ENCODE measurements at places on chromosomes 5 and 9. TPM values are rescaled to one million over a fixed set of nuclear protein-coding genes. Genes with fewer than 3 reads are reported as not detected.

Gene SLC34A3
- total RNA-seq = not detected

Gene FOXD4
- 0.23 TPM for total RNA-seq

Gene PCDHGA5
- 0.67 TPM for total RNA-seq

Gene CCL21
- not detected for total RNA-seq

Gene ACTBL2
- not detected for total RNA-seq

Gene PIP5KL1
- total RNA-seq = 7.8 TPM

Gene C5orf24
- total RNA-seq = 51.7 TPM

Gene EIF4E1B
- not detected for total RNA-seq

Gene PCDHB12
- total RNA-seq = 0.44 TPM

Gene RXRA
- total RNA-seq = 31.6 TPM

Gene CACFD1
- total RNA-seq = 13.9 TPM

DNA sequence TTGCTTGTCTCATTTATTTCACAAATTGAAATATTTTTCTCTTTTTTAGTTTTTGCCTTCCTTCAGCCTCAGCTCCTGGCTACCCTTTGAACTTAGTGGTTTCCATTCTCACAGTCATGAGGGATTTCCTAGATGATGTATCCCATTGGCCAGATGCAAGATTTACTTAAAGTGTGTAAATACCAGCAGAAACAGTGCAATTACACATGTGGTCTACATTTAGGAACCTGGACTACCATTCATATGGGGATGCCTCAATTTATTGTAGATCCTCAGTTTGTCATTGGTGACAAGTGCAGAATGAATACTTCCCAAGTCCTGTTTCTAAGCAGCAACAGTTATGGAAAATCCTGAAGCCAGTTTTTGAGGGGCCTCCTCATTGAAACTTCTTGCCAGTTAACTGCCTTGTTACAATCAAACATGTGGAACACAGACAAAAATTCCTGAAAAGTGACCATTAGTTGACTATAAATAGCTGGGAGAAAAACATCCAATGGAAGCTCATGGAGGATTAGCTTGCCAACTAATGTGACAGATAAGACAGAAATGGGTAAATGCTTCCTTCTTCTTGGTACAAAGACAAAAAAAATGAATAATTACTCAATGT lies 113.6 kb upstream of the FER start:
- no peaks in the 10 kb centered on the region for H3K4me1 ChIP-seq
- H3K27ac ChIP-seq = no peak overlapping the region
- H3K4me3 ChIP-seq = no peak overlapping the region

- DNase-seq = no peak
- H3K27ac ChIP-seq = no peak overlapping the region
- no peak overlapping the region for H3K4me3 ChIP-seq
- H3K4me1 ChIP-seq = no peaks in the 10 kb centered on the region
Observed at GRCh38 chr5:79982136-79982535, 8.9 kb downstream of the MTX3 start.

GRCh38 chr5:96054311-96055030 lies 92.8 kb upstream of the ELL2 start:
- H3K27me3 ChIP-seq = no peaks in the 10 kb centered on the region
- no peak for DNase-seq
- H3K36me3 ChIP-seq = no peaks in the 10 kb centered on the region
- H3K27ac ChIP-seq = peak overlapping the region; percentile 42

DNA sequence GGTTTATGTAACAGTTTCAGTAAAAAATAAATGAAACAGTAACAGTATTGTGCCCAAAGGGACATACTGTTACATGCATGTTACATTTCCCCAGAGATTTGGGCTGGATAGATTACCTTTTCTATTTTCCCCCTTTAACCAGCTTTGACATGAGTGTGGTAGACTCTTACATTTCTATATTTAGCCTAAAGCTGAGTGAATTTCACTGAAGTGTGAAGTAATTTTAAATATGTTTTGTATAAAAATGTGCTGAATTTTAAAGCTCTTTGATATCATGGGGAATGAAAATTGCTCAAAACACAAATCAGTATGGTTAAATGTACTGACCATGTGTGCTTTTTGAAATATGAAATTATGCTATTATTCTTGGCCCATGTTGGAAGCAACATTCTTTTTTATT lies 122.3 kb upstream of the CDH10 start:
- no peaks in the 10 kb centered on the region for H3K4me1 ChIP-seq
- no peaks in the 10 kb centered on the region for H3K36me3 ChIP-seq
- no peak overlapping the region for H3K4me3 ChIP-seq
- H3K27ac ChIP-seq = no peak overlapping the region
- no peaks in the 10 kb centered on the region for H3K27me3 ChIP-seq
- DNase-seq = no peak

- no peak overlapping the region for H3K4me3 ChIP-seq
- peaks cover 5% of the 10 kb centered on the region for H3K4me1 ChIP-seq
- no peak for DNase-seq
- no peaks in the 10 kb centered on the region for H3K27me3 ChIP-seq
- H3K36me3 ChIP-seq = peaks cover 11% of the 10 kb centered on the region
Observed at GRCh38 chr5:95563367-95563766, 8.5 kb downstream of the ARSK start.

- H3K27me3 ChIP-seq = no peaks in the 10 kb centered on the region
- no peak overlapping the region for H3K27ac ChIP-seq
- no peaks in the 10 kb centered on the region for H3K36me3 ChIP-seq
- DNase-seq = no peak
- H3K4me1 ChIP-seq = no peaks in the 10 kb centered on the region
Observed at GRCh38 chr9:9173264-9173663, 1373.7 kb upstream of the DMAC1 start.

DNA sequence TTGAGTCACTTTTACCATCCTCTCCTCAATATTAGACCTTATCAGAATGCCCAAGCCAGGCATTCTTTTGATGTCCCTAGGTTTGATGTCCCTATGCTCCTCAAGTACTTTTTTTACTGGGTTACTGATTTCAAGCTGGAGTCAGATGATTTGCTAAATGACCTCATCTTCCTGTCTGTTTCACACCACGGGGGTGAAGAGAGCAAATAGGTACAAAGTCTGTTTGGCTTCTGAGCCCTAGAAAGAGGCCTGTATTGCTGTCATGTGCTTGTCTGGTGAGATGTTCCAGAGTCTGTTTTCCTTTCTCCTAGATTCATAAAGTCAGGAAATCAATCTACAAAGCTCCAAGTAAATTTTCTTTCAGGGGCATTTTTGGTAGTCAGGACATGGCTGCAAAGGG lies 12.7 kb upstream of the DAB2 start:
- H3K4me3 ChIP-seq = no peak overlapping the region
- H3K36me3 ChIP-seq = no peaks in the 10 kb centered on the region
- peaks cover 5% of the 10 kb centered on the region for H3K27me3 ChIP-seq
- no peaks in the 10 kb centered on the region for H3K4me1 ChIP-seq

- H3K27me3 ChIP-seq = no peaks in the 10 kb centered on the region
- peaks cover 3% of the 10 kb centered on the region for H3K36me3 ChIP-seq
- DNase-seq = no peak
- H3K4me1 ChIP-seq = peaks cover 27% of the 10 kb centered on the region
Observed at GRCh38 chr5:72242796-72243475, 77.1 kb downstream of the MRPS27 start.

GRCh38 chr5:20231040-20231439 lies 243.0 kb upstream of the CDH18 start:
- H3K27ac ChIP-seq = no peak overlapping the region
- H3K27me3 ChIP-seq = no peaks in the 10 kb centered on the region
- H3K36me3 ChIP-seq = no peaks in the 10 kb centered on the region
- no peak for DNase-seq
- H3K4me3 ChIP-seq = no peak overlapping the region

DNA sequence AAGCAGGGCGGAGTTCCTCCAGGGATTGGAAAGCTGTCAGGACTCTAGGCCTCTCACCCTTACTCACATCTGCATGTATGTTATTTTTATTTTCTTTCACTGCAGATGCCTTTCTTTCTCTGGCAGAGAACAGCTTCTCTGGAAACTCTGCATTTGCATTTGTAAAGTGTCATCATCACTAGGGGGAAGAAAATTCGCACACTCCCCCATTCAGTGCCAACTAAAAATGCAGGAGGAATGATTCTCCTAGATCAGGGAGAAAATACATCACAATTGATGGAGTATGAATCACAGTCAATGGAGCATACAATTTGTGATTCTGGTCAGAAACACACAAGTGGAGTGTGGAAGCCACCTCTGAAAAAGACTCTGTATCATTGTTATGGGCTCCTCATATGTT lies 351.4 kb upstream of the FTMT start:
- H3K4me3 ChIP-seq = no peak overlapping the region
- H3K27ac ChIP-seq = no peak overlapping the region
- H3K4me1 ChIP-seq = no peaks in the 10 kb centered on the region
- H3K36me3 ChIP-seq = no peaks in the 10 kb centered on the region

GRCh38 chr5:38591523-38591849 lies 35.0 kb upstream of the LIFR start:
- H3K4me3 ChIP-seq = no peak overlapping the region
- H3K27me3 ChIP-seq = no peaks in the 10 kb centered on the region
- DNase-seq = no peak
- peak overlapping the region; percentile 51 for H3K27ac ChIP-seq

DNA sequence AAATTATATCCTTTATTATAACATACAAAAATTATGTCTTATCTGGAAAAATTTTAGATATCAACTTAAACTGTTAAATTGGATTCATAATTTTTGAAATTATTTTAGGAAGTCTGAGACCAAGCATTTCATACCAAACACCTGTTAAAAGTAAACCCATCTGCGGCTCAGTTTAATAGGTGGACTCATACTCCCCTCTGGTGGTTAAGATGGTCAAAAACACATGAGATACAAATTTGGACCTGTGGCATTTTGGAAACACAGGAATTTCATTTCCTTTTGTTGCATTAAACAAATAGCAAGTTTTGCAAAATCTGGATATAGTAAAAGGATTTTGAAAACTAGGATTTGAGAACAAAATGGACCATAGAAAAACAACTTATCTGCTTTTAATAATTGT lies 53.7 kb downstream of the RGMB start:
- no peaks in the 10 kb centered on the region for H3K4me1 ChIP-seq
- H3K4me3 ChIP-seq = no peak overlapping the region
- H3K36me3 ChIP-seq = no peaks in the 10 kb centered on the region
- no peaks in the 10 kb centered on the region for H3K27me3 ChIP-seq
- peak; percentile 41 for DNase-seq

- no peaks in the 10 kb centered on the region for H3K36me3 ChIP-seq
- DNase-seq = no peak
Observed at GRCh38 chr9:35522700-35523099, 32.8 kb downstream of the RUSC2 start.

GRCh38 chr9:35538361-35539234 lies 48.7 kb downstream of the RUSC2 start:
- no peaks in the 10 kb centered on the region for H3K27me3 ChIP-seq
- peak overlapping the region; percentile 70 for H3K27ac ChIP-seq
- H3K4me1 ChIP-seq = peaks cover 16% of the 10 kb centered on the region
- no peak for DNase-seq

GRCh38 chr9:81874931-81875330 lies 53.3 kb upstream of the SPATA31D4 start:
- no peak overlapping the region for H3K27ac ChIP-seq
- no peaks in the 10 kb centered on the region for H3K27me3 ChIP-seq
- H3K4me3 ChIP-seq = no peak overlapping the region
- no peak for DNase-seq
- no peaks in the 10 kb centered on the region for H3K36me3 ChIP-seq
- no peaks in the 10 kb centered on the region for H3K4me1 ChIP-seq

GRCh38 chr5:176995122-176995490 lies 11.5 kb downstream of the UIMC1 start:
- H3K36me3 ChIP-seq = no peaks in the 10 kb centered on the region
- H3K4me3 ChIP-seq = no peak overlapping the region
- no peaks in the 10 kb centered on the region for H3K4me1 ChIP-seq
- H3K27ac ChIP-seq = no peak overlapping the region
- DNase-seq = no peak

DNA sequence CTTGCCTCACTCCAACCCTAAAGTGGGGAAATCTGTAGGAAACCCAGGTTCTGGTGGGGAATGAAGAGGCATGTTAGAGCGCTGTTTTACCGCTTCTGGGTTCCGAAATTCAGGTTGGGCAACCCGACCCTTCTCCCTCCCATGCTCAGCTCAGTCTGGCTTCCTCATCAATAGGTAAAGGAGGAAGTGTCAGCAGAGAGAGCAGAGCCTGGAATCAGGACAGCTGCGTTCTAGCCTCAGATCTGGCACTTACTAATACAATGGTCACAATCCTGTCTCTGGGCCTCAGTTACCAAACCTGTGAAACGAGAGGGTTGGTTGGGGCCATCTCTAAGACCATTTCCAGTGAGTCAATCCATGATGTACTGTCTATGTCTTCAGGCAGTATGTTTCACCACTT lies 16.2 kb upstream of the TNIP1 start:
- H3K4me3 ChIP-seq = no peak overlapping the region
- H3K27ac ChIP-seq = no peak overlapping the region
- no peaks in the 10 kb centered on the region for H3K36me3 ChIP-seq
- H3K4me1 ChIP-seq = peaks cover 9% of the 10 kb centered on the region
- no peak for DNase-seq

GRCh38 chr5:168570490-168571328 lies 8.5 kb downstream of the PANK3 start:
- H3K36me3 ChIP-seq = peaks cover 6% of the 10 kb centered on the region
- H3K4me3 ChIP-seq = no peak overlapping the region
- no peak overlapping the region for H3K27ac ChIP-seq
- DNase-seq = no peak

DNA sequence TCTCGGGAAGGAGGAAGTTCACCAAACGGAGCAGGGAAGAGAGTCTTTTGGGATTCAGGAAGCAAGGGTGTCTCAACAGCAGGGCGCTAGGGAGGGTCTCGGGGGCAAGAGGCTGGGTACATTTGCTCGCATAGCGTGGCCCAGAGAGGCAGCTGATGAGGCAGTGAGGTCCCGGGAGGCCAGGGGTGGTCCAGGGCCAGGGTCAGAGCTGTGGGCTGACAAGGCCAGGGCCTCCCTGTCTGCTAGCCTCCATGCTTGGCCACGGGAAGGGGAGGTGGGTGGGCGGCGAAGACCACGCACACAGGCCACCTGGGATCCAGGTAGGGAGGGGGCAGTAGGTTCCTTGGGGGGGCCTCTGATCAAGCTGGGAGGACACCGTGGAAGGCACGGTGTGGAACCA lies 6.0 kb downstream of the NDOR1 start:
- DNase-seq = no peak
- no peak overlapping the region for H3K27ac ChIP-seq
- peaks cover 6% of the 10 kb centered on the region for H3K4me1 ChIP-seq
- no peaks in the 10 kb centered on the region for H3K36me3 ChIP-seq

GRCh38 chr9:91223000-91223399 lies 138.7 kb downstream of the AUH start:
- H3K36me3 ChIP-seq = no peaks in the 10 kb centered on the region
- no peak overlapping the region for H3K27ac ChIP-seq
- no peak for DNase-seq
- no peaks in the 10 kb centered on the region for H3K27me3 ChIP-seq
- no peaks in the 10 kb centered on the region for H3K4me1 ChIP-seq

- H3K36me3 ChIP-seq = peaks cover 2% of the 10 kb centered on the region
- no peak overlapping the region for H3K4me3 ChIP-seq
- no peaks in the 10 kb centered on the region for H3K27me3 ChIP-seq
- no peak overlapping the region for H3K27ac ChIP-seq
- H3K4me1 ChIP-seq = peaks cover 18% of the 10 kb centered on the region
- DNase-seq = no peak
Observed at GRCh38 chr5:177429248-177430040, 3.0 kb downstream of the GRK6 start.

- DNase-seq = no peak
- H3K27ac ChIP-seq = no peak overlapping the region
- no peaks in the 10 kb centered on the region for H3K36me3 ChIP-seq
Observed at GRCh38 chr5:115325296-115325959, 29.0 kb upstream of the CCDC112 start.

All from Panc1 (cell line).